T-helper 2 cell treated with Interferon-gamma antibody and Interleukin-4, amounts not matched to agents 5 μg/mL and 100 μg/mL, for 36 hours (primary cell): ENCODE measurements at places on chromosomes 6 and 20.

GRCh38 chr6:13072686-13073347, 255.5 kb downstream of the TBC1D7 start:
- H3K4me3 ChIP-seq = no peak overlapping the region
- no peak overlapping the region for H3K27ac ChIP-seq
- no peaks in the 10 kb centered on the region for H3K4me1 ChIP-seq
- H3K36me3 ChIP-seq = no peaks in the 10 kb centered on the region
- DNase-seq = no peak

- no peaks in the 10 kb centered on the region for H3K27me3 ChIP-seq
- H3K36me3 ChIP-seq = peaks cover 4% of the 10 kb centered on the region
These were observed 36.9 kb upstream of the VSTM2L start for GRCh38 chr20:37866051-37866450.

DNA sequence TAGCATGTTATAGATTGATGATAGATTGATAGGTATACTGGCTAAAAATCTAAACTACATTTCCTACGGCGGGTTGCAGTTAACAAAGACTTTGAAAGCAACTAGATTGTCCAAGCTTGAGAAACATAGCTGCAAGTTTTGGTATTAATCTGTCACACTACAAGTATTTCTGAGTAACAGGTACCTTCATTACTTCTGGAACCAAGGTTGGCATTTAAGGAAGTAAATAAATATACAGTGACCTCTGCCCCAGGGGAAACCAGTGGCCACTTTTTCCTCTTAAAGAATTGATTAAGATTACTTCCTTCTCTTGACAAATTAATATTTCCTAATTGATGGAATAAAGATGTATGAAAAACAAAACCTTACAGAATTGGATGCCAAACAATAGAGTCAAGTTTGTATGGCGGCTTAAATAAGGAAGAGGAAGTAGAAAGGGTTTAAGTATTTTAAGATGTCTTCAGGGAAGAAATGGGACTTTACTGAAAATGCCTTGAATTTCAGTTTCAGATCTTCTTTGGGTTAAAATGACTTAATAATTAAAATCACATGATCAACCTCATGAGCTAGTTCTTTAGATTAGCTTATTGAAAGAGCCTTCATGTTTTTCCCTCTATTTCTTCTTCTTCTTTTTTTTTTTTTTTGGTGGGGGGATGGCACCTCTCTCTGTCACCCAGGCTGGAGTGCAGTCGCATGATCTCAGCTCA, 132.8 kb downstream of the DOK5 start:
- H3K27me3 ChIP-seq = no peaks in the 10 kb centered on the region
- H3K4me1 ChIP-seq = no peaks in the 10 kb centered on the region
- H3K4me3 ChIP-seq = no peak overlapping the region
- no peaks in the 10 kb centered on the region for H3K36me3 ChIP-seq
- DNase-seq = no peak
- H3K27ac ChIP-seq = no peak overlapping the region

- H3K27ac ChIP-seq = no peak overlapping the region
- no peaks in the 10 kb centered on the region for H3K36me3 ChIP-seq
- DNase-seq = no peak
- H3K27me3 ChIP-seq = no peaks in the 10 kb centered on the region
- no peaks in the 10 kb centered on the region for H3K4me1 ChIP-seq
- H3K4me3 ChIP-seq = no peak overlapping the region
These were observed 656.8 kb upstream of the CHD6 start for GRCh38 chr20:42274986-42275385.

GRCh38 chr20:21113697-21114096, 7.5 kb upstream of the LINC00237 start:
- H3K4me1 ChIP-seq = no peaks in the 10 kb centered on the region
- no peak overlapping the region for H3K4me3 ChIP-seq
- peaks cover 64% of the 10 kb centered on the region for H3K27me3 ChIP-seq
- H3K36me3 ChIP-seq = no peaks in the 10 kb centered on the region

GRCh38 chr6:153957394-153957793, 81.6 kb upstream of the OPRM1 start:
- H3K4me1 ChIP-seq = no peaks in the 10 kb centered on the region
- no peak overlapping the region for H3K4me3 ChIP-seq
- no peak for DNase-seq
- no peak overlapping the region for H3K27ac ChIP-seq
- H3K27me3 ChIP-seq = no peaks in the 10 kb centered on the region
- H3K36me3 ChIP-seq = no peaks in the 10 kb centered on the region

DNA sequence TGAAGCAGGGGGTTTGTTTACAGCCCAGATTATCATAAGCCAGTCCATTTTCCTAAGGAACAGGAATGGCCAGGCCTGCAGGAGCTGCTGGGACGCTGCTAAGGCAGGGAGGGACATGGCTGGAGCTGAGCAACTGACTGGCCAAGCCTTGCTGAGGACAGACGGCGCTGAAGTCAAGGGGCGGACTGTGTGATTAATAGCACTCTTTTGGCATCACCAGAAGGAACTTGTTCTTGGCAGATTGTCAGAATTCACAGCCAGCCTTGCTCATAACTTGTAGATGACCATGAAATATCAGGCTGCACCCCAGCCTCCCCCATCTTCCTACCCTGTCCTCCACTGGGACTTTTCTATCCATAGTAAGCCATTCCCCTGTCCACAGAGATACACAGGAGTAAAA, 218.8 kb upstream of the RNF24 start:
- DNase-seq = no peak
- no peaks in the 10 kb centered on the region for H3K36me3 ChIP-seq
- H3K4me1 ChIP-seq = no peaks in the 10 kb centered on the region

GRCh38 chr6:104625536-104625935, 234.2 kb downstream of the HACE1 start:
- peaks cover 3% of the 10 kb centered on the region for H3K4me1 ChIP-seq
- H3K36me3 ChIP-seq = no peaks in the 10 kb centered on the region
- DNase-seq = no peak
- H3K4me3 ChIP-seq = no peak overlapping the region
- peaks cover 12% of the 10 kb centered on the region for H3K27me3 ChIP-seq

DNA sequence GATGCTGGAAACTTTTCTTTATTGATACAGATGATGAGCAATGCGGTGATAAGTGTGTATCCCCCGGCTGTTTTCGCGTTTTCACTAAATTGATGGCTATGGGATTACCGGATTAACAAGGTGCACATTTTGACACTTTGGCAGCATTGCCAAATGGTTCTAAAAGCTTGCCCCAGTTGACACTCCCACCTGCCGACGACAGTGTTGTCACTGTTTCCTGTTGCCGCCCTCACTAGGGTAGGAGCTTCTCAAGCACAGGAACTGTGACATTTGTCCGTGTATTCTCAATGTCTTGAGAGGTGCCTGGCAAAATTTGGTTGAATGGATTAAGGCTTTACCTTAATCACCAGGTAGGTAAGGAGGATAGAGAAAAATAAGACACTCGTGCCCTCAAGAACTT, 9.8 kb upstream of the MAPK13 start:
- peak overlapping the region; percentile 90 for H3K4me3 ChIP-seq
- peaks cover 75% of the 10 kb centered on the region for H3K4me1 ChIP-seq
- peak; percentile 74 for DNase-seq
- peak overlapping the region; percentile 99 for H3K27ac ChIP-seq

- H3K36me3 ChIP-seq = no peaks in the 10 kb centered on the region
- DNase-seq = no peak
- H3K4me1 ChIP-seq = no peaks in the 10 kb centered on the region
- no peaks in the 10 kb centered on the region for H3K27me3 ChIP-seq
These were observed 17.2 kb downstream of the C6orf132 start for GRCh38 chr6:42125231-42125630.

DNA sequence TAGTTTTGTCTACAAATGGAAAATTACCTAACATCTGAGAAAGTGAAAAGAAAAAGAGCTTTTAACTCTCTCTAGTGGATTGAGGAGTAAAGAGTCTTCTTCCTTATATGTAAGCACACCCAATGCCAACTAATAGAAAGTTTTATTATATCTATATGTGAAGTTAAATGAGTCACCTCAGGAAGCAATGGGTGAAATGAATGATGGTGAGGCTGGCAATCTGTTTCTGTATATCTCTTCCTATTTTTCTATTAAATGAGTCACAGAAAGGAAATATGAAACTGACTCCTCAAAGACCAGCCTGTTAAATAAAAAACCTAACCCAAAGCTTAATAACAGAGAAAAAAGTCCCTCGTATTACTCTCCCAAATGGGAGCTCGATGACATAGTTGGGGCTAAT, 71.3 kb downstream of the OTOR start:
- no peak for DNase-seq
- no peaks in the 10 kb centered on the region for H3K4me1 ChIP-seq
- no peak overlapping the region for H3K4me3 ChIP-seq
- no peak overlapping the region for H3K27ac ChIP-seq
- no peaks in the 10 kb centered on the region for H3K27me3 ChIP-seq

DNA sequence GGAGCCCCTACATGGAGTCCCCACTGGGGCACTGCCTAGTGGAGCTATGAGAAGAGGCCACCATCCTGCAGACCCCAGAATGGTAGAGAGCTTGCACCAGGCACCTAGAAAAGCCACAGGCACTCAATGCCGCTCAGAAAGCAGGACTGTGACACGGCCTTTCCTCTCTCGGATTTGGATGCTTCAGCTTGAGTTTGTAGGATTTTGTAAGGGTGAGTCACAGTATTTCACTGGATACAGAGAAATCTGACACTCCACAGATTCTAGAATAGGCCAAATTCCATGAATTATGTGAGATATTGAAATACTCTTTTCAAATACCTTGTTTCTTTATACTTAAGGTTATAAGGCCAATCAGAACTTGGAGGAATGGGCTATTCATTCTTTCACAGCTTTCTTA, 424.5 kb downstream of the HTR1B start:
- no peak overlapping the region for H3K27ac ChIP-seq
- no peaks in the 10 kb centered on the region for H3K27me3 ChIP-seq
- no peaks in the 10 kb centered on the region for H3K36me3 ChIP-seq
- DNase-seq = no peak
- no peaks in the 10 kb centered on the region for H3K4me1 ChIP-seq

- H3K36me3 ChIP-seq = no peaks in the 10 kb centered on the region
- no peak overlapping the region for H3K27ac ChIP-seq
- H3K4me3 ChIP-seq = no peak overlapping the region
- no peaks in the 10 kb centered on the region for H3K4me1 ChIP-seq
These were observed 45.5 kb upstream of the HLA-E start for GRCh38 chr6:30443657-30444450.

DNA sequence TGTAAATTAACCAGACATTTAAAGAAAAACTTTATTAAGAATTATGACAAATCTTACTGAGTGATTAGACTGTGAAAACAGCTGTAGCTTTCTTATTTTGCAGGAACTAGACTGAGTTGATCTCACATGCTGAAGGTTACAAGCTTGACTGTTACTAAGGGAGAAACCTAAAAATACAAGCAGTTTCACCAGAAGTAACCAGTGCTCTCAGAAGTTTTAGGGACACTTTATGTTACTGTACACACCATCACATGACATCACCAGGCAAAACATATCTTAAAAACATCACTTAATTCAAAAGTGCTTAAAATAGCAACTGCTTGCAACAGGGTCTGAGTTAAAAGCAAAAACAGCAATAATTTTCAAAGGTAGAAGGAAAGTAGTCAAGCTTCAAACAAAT, 5.4 kb downstream of the FBXO30 start:
- no peak for DNase-seq
- H3K4me3 ChIP-seq = no peak overlapping the region
- H3K4me1 ChIP-seq = peaks cover 20% of the 10 kb centered on the region

DNA sequence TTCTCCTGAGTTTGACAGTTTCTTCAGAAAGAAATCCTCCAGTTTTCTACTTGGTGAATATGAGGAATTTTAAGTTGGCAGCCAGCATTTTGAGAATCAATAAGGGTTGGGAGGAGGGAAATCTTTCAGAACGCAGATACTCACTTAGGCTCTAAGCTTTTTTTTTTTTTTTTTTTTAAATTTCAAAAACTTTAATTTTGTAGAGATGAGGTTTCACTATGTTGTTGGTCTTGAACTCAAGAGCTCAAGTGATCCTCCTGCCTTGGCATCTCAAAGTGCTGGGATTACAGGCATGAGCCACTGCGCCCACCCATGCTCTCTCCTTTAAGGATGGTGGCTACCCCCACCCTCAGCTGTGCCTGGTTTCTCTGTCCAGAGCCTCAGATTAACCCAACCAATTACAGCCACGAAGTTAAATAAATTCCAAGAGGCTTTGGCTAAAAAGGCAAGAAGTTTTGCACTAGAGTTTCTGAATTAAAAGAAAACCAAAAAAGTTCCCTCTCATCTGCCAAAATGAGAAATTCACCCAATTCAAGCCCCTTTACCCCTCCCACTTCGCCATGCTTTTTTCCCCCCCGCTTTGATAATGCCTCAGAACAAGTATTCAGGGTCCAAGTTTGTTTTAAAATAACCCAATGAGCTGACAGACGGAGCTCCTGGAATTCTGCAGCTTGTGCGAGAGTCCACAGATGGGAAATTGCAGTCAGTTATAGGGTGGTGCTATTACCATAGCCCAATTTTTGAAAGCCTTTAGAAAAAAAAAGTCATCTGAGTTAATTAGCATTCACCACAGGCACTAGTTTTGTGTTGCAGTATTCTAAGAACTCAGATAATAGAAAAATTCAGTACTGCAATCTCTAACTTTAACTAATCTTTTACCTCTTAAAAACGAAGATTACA, 94.3 kb upstream of the BEND3 start:
- peaks cover 2% of the 10 kb centered on the region for H3K36me3 ChIP-seq
- no peak for DNase-seq
- H3K27me3 ChIP-seq = no peaks in the 10 kb centered on the region

DNA sequence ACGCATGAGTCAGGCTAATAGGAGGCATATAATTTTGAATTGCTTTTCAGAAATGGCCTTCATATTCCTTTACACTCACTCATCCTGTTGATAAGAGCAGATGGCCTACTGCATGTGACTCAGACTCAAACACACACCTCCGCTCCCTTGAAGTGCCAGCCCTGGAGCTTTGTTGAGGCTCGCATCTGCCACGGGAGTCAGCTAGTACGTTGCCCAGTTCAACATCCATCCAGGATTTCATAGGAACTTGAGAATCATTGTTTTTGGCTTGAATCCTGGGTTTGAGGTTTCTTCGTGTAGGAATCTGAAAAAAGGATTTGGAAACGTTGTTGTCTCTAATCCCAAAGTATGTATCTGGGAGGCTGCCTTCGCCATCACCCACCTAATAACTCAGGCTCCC, 87.4 kb upstream of the JAG1 start:
- H3K36me3 ChIP-seq = no peaks in the 10 kb centered on the region
- H3K27ac ChIP-seq = no peak overlapping the region
- no peak for DNase-seq
- H3K4me1 ChIP-seq = no peaks in the 10 kb centered on the region
- peaks cover under 1% of the 10 kb centered on the region for H3K27me3 ChIP-seq

GRCh38 chr6:109454496-109455436, 806 bp downstream of the MICAL1 start:
- peaks cover 34% of the 10 kb centered on the region for H3K36me3 ChIP-seq
- peak overlapping the region; percentile 97 for H3K27ac ChIP-seq
- H3K4me1 ChIP-seq = peaks cover 60% of the 10 kb centered on the region
- H3K4me3 ChIP-seq = peak overlapping the region; percentile 96
- DNase-seq = peak; percentile 58
- H3K27me3 ChIP-seq = no peaks in the 10 kb centered on the region
